Suppressor macrophage treated with lipopolysaccharide for 1 hour (primary cell): ENCODE measurements at places on chromosomes 1 and 21.

DNA sequence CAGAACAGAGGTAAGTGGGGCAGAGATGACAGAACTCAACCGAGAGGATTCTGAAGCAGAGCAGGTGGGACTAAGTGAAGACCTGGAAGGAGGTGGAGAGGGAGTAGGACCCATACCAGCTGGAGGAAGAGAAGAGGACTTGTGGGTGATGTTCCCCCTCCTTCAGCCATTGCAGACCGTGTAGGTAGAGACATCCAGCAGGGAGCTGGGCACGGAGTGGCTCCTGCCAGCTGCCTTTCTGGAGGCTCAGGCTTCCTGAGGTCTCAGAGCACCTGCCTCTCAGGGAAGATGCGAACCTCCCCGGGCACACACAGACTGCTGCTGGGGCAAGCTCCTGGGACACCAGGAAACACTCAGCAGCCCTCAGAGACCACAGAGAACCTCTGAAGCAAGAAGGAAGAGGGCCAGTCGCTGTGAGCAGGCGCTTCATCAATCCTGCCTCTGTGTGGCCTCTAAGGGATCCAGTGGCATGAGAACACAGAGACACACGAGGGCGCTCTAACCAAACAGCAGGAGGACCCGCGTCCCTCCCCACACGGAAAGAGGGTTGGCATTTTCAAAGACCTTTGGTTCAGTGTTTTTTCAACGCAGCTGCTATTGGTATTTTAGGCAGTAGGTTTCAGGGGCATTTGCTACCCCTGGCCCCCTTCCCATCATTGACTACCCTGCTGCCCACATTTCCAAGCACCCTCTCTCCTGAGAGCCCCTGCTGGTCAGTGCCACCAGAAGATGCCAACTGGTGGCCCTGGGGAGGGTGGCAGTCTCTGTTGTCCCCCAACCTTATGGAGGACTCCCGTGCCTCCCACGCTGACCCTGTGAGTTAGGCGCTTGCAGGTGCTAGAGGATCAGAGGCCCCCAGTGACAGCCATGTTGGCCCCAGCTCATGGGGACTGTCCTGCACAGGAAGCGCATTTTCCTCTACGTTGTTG, 89.6 kb upstream of the EDN2 start:
- DNase-seq, result peak; percentile 81

DNA sequence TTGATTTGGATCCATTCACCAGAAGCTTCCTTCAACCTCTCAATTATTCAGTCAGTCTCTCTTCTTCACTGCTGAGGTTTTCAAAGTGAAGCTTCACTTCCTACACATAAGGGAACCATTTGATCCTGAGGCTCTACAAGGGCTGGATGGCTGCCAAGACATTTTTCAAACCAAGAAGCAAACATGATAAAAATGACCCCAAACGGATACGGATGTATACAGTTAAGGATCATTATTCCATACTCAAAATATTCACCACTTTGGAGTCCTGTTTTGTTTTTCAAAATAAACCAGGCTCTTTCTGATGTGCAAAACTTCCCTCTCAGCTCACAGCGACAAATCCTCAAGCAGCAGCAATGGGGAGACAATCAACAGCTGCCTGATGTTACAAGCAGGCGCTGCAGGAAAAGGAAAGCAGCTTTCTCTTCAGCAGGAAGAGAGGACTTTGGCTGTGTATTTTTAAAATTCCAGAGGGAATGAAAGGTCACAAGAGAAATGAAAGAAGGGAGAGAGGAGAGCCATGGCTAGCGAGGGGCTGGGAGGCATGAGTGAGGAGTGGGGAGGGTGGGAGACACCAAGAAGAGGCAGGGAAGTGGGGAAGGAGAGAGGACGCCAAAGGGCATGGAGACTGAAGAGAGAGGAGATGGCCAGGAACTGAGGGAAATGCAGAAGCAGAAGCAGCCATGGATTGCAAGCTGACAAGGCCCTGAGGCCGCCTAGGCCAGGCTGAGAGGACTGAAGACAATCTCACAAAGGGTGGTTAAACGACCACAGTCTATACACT, 145.4 kb downstream of the SLC45A1 start:
- peak; percentile 43 for DNase-seq

DNA sequence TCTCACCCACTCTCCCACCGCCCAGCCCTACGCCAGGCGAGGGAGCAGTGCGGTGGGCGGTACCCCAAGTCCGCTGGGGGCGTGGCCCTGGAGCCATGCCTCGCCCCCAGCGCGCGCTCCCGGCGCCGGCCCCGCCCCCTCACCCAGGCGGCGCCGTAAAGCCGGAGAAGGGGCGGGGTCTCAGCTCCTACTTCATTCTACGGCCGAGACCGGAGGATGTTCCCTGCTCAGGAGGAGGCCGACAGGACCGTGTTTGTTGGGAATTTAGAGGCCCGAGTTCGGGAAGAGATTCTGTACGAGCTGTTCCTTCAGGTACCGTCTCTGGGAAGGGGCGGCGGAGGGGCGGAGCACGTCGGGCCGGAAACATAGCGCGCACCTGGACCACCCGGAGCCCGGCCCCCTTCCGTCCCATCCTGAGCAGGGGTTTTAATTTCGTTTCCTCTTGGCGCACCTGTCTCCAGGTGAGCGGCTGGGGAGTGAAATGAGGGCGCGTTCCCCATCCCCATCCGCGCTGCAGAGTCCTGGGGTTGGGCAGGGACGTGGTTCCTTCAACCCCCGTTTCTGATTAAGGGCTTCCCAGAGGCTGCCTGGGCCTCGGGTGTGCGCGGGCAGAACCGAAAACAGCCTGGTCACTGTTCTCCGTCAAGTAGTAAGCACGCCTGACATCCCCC, at the start of gene RBM11:
RBM11 (plus strand) TSS at position 187 of the 671 bp plus-strand sequence; CDS start at position 217, 30 bp downstream.
- peak; percentile 92 for DNase-seq

DNA sequence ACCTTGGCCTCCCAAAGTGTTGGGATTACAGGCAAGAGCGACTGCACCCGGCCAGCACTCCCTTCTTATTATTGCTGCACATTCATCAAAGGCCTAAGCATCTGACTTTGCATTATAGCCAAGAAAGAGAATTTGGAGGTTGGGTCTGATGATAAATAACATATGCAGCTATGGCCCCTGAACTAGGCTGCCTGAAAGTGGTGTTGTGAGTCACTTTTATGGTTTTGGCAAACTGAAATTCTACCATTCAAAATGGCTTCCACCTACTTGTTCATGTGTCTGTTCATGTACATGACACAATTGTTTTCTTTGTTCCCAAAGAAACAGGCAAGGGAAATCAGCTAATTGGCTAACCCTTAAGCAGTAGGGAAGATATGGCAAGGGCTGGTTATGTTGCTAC, 25.0 kb upstream of the UAP1 start:
- no peak for DNase-seq

DNA sequence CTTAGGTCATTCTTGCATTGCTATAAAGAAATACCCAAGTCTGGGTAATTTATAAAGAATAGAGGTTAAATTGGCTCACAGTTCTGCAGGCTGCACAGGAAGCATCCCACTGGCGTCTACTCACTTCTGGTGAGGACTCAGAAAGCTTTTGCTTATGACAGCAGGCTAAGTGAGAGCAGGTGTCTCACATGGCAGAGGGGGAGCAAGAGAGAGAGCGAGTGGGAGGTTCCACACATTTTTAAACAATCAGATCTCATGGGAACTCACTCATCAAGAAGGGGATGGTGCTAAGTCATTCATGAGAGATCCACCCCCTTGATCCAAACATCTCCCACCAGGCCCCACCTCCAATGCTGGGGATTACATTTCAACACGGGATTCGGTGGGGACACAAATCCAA, 13.6 kb upstream of the RGS4 start:
- DNase-seq, result no peak

DNA sequence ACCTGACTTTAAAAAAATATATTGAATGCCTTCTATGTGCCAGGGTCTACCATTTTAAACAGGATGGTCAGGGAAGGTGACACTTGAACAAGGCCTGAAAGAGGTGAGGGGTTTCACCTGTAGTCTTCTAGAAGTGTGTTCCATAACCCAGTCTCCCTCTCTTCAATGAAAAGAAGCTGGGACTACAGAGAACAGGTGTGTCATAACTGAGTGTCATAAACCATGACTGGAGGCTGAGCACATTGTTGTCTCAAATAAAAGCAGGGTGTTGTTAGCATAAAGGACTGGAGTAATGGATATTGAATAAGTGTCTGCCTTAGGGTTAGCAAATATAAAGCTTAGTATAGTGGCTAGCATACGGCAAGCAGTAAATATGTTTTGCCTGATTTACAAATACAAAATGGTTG, 65.4 kb downstream of the SYDE2 start:
- no peak for DNase-seq

GRCh38 chr1:97834899-97835298, 85.9 kb downstream of the DPYD start:
- DNase-seq, result no peak

GRCh38 chr1:212819726-212820125, 27.7 kb downstream of the SPATA45 start:
- peak; percentile 89 for DNase-seq

DNA sequence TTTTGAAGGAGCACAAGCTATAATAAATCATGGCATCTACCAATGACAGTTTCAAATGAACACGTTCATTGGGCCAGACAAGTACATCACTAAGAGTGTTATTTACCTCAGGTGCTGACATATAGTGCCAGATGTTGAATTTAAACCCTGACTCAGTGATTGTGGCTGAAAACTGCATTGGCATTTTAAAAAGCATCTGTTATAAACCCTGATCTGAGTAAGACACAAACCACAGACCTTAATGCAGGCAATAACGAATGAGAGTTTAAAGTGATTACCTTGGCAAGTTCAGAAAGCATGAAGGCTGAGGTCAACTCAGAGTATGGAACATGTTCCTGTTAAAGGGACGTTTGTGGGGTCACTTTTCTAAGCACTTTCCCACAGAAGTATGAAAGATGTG, 865.1 kb upstream of the TMPRSS15 start:
- no peak for DNase-seq

GRCh38 chr1:229756666-229757065, 130.6 kb downstream of the URB2 start:
- DNase-seq, result no peak

DNA sequence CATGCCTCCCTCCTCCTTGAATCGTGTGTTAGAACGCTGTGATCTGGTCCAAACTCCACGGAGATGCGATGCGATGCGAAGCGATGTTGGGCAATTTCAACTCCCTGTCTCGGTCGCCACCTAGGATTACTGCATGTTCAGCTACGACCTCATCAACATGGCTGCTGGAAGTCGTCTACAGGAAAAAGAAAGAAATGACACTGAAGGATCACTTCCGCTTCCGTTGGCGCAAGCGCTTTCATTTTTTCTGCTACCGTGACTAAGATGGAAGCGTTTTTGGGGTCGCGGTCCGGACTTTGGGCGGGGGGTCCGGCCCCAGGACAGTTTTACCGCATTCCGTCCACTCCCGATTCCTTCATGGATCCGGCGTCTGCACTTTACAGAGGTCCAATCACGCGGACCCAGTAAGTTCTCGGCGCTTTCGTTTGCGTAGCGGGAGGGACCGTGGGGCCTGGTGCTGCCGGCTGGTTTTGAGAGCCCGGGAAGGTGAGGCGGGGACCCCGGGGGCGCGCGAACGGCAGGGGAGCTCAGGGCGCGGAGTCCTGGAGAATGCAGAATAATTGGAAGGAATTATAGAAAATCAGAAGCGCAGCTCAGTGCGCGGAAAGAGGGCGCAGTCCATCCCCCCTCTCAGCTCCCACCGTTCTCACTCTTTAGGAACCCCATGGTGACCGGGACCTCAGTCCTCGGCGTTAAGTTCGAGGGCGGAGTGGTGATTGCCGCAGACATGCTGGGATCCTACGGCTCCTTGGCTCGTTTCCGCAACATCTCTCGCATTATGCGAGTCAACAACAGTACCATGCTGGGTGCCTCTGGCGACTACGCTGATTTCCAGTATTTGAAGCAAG, at the start of gene PSMB4:
PSMB4 (plus strand) TSS at position 250 of the 848 bp plus-strand sequence; CDS start at position 265, 15 bp downstream.
- DNase-seq, result peak; percentile 89

DNA sequence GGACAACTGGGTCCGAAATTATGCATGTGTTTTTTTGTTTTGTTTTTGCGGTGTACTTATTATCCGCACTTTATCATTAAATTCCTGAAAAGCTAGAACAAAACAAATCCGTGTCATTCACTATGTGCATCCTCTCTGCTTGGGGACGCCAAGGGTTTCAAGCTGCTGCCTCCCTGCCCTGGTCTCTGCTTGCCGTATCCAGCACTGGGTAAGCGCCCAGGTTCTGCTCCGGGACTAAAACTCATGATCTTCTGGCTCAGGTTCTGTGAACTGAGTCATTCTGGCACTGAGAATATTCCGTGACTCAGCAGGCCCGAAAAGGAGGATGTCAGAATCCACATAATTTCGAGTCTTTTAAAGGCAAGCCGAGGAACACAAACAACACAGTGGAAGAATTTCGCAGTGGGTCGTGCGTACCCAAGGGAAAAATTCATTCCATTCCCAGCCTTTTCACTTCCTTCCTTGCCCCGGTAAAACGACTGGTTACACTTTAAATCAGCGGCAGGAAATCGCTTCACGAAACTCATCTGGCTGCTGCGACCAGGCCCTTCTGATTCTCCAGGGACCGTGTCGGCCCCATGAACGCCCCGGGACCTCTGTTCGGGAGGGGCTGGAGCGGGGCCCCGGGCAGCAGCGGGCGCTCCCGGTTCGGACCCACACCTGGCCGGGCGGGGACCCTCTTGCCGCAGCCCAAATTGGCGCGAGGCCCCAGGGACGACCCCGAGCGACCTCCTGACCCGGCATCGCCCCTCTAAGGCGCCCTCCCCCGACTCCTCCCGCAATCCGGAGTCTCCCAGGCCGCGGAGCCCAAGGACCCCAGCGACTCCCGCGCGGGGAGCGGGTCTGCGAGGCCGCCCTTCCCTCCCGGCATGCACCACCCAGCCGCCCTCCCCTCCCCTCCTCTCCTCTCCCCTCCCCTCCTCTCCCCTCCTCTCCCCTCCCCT, 746 bp upstream of the LAMC1 start:
- DNase-seq, result peak; percentile 90

GRCh38 chr1:209674957-209675564, at the start of gene G0S2:
Gene G0S2, plus strand, starts transcription at chr1:209675412. Its CDS starts 273 bp downstream, at chr1:209675685.
- DNase-seq, result peak; percentile 80

GRCh38 chr1:56533621-56534020, 45.7 kb downstream of the PLPP3 start:
- no peak for DNase-seq

DNA sequence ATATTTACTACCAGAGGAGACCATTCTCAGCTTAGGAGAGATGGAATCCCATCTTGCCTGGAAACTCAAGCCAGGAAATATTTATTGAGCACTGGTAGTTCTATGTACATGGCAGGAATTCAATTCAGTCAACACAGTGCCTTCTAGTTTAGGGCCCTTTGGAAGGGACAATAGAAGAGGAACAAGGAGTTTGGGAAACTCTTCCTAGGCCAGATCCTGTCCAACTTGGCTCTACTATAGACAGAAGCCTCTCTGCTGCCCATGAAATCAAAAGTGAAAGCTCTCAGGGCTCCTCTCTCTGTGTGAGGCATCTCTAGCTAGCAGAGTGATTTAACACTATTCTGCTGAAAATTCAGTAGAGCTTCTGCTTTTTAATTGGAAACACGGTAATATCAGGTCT, 244.6 kb upstream of the MAP1LC3C start:
- no peak for DNase-seq

- DNase-seq, result no peak
These were observed at the start of gene LAMC2 for GRCh38 chr1:183185941-183186490. Gene LAMC2, plus strand, starts transcription at chr1:183186264. Its CDS starts 89 bp downstream, at chr1:183186353.

- no peak for DNase-seq
These were observed 14.6 kb upstream of the TENT5C start for GRCh38 chr1:117591252-117591651.
